ENCODE measurements at places on chromosomes 2 and 18. TPM values are rescaled to one million over a fixed set of nuclear protein-coding genes. Genes with fewer than 3 reads are reported as not detected.

KRCC1 gene
- 36.3 TPM for total RNA-seq

GRCh38 chr2:75598589-75599155 is 37.9 kb upstream of the EVA1A start:
- no peak for DNase-seq

GRCh38 chr2:122643725-122644329 is 888.4 kb downstream of the TSN start:
- DNase-seq, result peak; percentile 86

SERPINB4 gene
- not detected for total RNA-seq

DNA sequence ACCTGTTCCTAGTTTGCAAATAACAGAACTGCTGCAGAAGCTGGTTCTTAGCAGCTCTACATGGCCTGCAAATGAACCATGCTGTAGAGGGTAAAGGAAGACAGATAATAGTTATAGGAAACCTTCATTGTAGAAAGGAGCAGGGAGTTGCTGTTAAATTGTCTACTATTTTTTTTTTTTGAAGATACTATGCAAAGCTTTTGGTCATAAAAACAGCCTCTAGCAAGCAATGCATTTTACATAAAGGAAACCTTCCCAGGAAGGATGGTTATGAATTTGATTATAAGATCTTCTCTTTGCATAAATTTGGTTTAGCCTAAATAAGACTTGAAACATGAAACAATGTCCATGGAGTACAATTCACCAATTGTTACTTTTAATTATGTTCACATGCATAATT is 793.4 kb downstream of the SLC4A3 start:
- DNase-seq, result no peak

L3MBTL4 gene
- total RNA-seq, result not detected

CYBRD1 gene
- total RNA-seq, result 113 TPM

SPDYA gene
- 1.3 TPM for total RNA-seq

DNA sequence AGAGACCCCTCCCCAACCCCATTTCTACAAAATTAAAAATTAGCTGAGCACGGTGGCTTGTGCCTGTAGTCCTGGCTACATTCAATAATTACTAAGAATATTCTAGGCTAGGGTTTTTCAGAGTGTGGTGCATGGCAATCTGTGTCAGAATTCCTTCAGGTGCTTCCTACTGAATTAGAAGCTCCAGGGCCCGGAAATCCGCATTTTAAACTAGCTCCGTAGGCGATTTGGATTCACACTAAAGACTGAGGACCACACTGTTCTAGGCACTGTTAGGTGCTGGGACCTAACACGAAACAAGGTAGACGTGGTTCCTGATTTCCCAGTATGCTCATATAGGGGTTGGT is 628 bp upstream of the ZFAND2B start:
- DNase-seq, result no peak

GRCh38 chr2:120243875-120244553 is 8.6 kb upstream of the RALB start:
- DNase-seq, result no peak

DNA sequence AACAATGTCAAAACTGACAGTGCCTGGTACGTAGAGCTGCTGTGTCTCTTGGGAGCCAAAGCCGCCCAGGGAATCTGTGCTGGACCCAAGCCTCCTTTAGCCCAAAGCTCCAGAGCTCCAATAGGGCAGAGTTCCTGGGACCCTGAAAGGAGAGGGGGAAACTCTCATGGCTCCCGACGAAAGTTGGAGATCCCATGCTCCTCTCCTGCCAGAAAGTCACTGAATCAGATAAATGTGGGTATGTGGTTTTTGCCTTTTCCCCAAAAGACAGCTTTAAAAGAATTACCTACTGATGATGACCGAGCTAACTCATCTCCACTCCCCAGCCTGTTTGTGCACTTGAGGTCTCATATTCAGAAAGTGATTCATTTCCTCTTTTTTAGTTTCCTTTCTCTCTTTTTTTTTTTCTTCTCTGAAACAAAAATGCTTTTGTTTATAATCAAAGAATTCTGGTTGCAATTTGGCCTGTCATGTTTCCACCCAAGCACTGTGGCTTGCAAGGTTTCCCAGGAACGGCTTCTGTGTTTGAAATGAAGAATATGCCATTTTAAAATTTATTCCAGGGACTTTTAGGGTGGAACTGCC is 14.1 kb upstream of the PMAIP1 start:
- DNase-seq, result peak; percentile 69

- DNase-seq, result no peak
Observed at GRCh38 chr18:27614951-27615844, 430.1 kb upstream of the CHST9 start.

TMEM182 gene
- total RNA-seq, result 1.3 TPM

- peak; percentile 42 for DNase-seq
Observed at GRCh38 chr2:159797543-159798375, at the start of gene CD302. Gene CD302 (minus strand): TSS chr2:159798208. CDS start chr2:159798198, 10 bp downstream.

- peak; percentile 90 for DNase-seq
Observed at GRCh38 chr18:48832938-48833700, 117.6 kb downstream of the SMAD7 start.

DNA sequence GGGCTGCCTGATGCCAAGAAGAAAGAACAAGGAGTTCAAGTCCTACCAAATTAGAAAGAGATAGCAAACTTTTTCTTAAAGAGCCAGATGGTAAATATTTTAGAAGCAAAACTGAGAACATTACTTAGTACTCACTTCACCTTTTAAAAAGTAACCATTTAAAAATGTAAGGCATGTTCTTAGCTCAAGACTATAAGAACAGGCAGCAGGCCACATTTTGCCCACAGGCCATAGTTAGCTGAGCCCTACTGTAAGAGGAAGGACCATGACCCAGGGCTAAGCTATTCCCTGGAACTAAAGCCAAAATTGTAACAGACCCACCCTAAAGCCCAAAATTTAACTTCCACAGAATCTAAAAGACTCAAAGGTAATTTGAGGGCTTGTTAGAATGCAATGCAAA is 31.3 kb downstream of the USP40 start:
- no peak for DNase-seq

DNA sequence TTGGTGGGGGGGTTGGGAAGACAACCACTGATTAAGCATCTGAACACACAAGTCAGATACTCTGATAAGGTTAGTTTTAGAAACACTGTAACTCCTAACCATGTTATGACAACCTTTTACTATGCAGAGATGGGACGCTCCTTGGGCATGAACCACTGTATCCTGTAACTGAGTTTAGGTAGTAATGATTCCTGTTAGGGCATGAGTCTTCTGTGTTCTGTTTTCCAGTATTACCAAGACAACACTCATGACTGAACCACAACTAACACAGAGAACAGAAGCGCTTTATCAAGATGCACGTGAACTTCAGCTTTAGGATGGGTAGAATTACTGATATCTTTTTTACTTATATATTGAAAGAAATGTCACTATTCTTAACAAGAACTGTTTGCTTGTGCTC is 14.1 kb upstream of the CREB1 start:
- no peak for DNase-seq

GRCh38 chr2:74162951-74163350 is 15.2 kb upstream of the BOLA3 start:
- no peak for DNase-seq

SGPP2 gene
- total RNA-seq, result not detected

- no peak for DNase-seq
Observed at GRCh38 chr2:56455642-56456041, 271.9 kb downstream of the CCDC85A start.

DNA sequence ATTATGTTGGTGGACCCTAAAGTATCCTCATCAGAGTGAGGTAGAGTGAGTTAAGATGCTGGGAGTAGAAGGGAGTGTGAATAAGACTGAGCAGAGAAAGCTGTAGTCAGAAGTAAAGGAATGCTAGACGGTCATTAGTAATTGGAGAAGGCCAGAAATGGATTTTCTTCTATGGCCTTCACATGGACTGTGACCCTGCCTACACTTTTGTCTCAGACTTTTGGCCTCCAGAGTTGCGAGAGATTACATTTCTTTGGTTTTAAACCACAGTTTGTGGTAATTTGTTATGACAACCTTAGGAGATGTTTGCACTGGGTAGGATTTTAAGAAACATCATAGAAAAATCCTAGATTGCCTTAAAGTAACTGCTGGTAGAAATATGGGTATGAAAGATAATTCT is 1267.7 kb upstream of the TMEFF2 start:
- DNase-seq, result no peak

GRCh38 chr18:50509012-50509411 is 50.9 kb upstream of the MAPK4 start:
- DNase-seq, result no peak

LINC00305 gene
- total RNA-seq, result not detected

MCM6 gene
- total RNA-seq, result 12.6 TPM

DNA sequence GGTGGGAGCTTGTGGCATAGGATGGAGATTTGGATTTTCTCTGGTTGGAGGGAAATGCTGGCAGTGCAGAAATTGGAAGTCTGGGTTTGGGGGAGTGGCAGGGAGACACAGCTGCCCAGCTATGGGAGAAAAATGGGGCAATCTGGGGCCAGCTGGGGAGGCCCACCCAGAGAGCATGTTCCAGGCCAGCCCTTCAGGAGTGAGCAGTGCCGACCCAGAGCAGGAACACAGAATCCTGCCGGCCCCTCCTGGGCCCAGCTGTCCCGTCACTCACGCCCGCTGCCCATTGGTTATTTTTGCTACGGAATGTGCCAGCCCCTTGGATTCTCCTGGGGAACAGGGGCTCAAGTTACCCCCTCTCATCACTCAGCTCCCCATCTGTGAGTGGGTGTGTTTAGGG is 4.9 kb downstream of the SPEG start:
- DNase-seq, result no peak

MSTN gene
- total RNA-seq, result under 0.01 TPM

DNA sequence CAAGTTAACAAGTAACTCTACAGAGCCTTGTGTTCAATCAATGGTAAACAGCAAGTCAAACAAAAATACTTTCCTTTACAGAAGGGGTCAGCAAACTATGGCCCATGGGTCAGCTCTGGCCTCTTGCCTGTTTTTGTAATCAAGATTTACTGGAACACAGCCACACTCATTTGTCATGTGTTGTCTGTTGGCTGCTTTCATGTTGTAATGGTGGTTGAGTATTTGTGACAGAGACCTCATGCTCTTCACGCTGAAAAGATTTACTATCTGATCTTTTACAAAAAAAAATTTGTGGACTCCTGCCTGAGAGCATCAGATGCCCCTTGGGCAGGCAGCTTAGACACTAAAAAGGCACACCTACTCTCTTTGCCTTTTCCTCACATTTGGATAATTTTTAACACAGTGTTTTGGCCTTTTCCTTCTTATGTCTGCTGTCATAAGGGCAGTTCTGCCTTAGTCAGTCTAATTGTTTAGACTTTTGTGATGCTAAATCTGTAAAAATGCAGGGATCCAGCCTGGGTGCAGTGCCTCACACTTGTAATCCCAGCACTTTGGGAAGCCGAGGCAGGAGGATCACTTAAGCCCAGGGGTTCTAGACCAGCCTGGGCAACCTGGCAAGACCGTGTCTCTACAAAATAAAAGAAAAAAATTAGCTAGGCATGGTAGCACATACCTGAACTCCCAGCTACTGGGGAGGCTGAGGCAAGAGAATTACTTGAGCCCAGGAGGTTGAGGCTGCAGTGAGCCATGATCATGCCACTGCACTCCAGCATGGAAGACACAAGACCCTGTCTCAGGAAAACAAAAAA is 18.3 kb downstream of the IL1B start:
- DNase-seq, result peak; percentile 38

- DNase-seq, result no peak
Observed at GRCh38 chr18:58692422-58693185, 21.3 kb downstream of the MALT1 start.

INPP5D gene
- under 0.01 TPM for total RNA-seq

GRCh38 chr2:3451169-3451568 is 68.2 kb downstream of the ADI1 start:
- no peak for DNase-seq

DNA sequence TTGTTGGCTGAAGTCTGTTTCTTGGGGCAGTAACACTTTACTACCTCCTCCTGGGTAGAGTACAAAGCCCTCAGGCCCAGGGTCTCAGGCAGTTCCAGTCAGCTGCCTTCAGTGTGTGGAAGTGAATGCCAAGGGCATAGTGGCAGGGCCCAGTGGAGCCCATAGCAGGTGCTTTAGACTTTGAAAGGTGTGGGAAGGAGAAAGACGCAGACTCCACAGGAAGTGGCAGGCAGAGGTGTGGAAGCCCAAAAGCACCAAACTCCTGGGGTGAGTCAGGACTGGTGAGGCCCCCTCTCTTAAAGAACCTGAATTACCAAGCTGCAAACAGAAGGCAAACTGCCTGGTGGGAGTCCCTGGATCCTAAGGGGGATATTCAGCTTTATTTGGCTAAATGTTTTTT is 45.3 kb downstream of the ADAM23 start:
- no peak for DNase-seq

GRCh38 chr18:55863876-55864275 is 275.9 kb upstream of the TCF4 start:
- DNase-seq, result peak; percentile 96

LYPD6 gene
- 5.2 TPM for total RNA-seq

CHRND gene
- not detected for total RNA-seq

DNA sequence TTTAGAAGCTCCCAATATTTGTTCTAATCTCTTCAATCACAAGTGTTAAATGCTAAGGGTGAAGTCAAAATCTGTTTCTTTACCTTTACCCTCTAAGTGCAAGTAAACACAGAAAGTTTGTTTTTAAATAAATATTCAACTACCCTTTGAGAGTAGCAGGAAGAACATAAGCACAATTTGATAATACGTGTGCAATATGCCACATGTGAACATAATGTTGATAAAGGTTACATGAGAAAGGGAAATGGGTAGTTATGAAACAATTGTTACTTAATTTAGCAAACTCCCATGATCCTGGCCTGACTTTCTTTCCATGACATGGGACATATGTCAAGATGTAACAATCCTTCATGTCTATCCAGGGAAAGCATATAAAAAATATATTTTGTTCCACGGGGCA is 7.1 kb downstream of the SPRED2 start:
- DNase-seq, result no peak

SERPINB11 gene
- not detected for total RNA-seq

CENPO gene
- total RNA-seq, result 19.6 TPM

GRCh38 chr2:130391058-130391871 is 35.4 kb downstream of the PTPN18 start:
- peak; percentile 73 for DNase-seq

CDH2 gene
- 89.2 TPM for total RNA-seq

DNA sequence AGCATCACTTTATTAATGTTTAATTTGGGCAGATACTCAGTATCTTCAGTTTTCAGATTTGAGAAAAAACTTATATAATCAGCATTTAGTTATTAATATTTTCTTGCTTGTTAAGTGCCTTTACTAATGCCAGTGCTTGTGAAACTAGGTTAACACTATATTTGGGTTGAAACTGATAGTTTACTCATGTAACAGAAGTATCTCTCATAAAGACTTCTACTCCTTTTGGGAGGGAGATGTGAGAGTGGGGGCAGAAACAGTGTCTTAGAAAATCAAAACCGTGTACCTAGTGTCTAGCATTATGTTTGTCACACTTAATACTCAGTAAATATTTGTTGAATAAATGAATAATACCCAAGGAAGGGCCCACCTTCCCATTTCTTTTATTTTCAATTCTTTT is 129.5 kb downstream of the MSTN start:
- no peak for DNase-seq
